IPS DF 19.7 (cell line): ENCODE measurements at places on chromosomes 4 and X.

GRCh38 chrX:86014421-86014820 lies 32.9 kb downstream of the CHM start:
- DNase-seq = no peak

DNA sequence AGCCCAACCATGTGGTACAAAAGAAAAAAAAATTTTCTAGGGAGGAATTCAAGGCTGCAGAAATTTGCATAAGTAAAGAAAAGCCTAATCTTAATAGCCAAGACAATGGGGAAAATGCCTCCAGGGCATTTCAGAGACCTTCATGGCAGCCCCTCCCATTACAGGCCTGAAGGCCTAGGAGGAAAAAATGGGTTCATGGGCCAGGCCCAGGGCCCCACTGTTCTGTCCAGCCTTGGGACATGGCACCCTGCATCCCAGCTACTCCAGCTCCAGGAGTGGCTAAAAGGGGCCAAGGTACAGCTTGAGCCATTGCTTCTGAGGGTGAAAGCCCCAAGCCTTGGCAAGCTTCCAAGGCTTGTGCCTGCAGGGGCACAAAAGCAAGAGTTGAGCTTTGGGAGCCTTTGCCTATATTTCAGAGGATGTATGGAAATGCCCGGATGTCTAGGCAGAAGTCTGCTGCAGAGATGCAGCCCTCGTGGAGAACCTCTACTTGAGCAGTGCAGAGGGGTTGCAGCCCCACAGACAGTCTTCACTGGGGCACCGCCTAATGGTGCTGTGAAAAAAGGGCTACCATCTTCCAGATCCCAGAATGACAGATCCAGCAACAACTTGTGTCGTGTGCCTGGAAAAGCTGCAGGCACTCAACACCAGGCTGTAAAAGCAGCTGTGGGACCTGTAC lies 111.0 kb downstream of the ANXA10 start:
- no peak for DNase-seq

- no peak for DNase-seq
Measured at GRCh38 chrX:153685751-153686696, 1.7 kb upstream of the SLC6A8 start.

DNA sequence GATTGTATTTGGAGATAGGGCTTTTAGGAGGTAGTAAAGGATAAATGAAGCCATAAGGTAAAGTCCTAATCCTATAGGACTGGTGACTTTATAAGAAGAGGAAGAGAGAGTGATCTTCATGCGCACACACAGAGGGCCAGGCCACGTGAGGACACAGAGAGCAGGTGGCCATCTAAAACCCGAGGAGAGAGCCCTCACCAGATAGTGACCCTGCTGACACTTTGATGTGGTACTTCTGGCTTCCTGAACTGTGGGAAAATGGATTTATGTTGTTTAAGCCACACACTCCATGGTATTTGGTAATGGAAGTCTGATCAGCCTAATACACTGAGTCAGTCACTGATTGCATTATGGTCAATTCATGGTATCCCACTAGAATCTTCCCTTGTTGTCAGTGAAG lies 164.9 kb upstream of the TAPT1 start:
- no peak for DNase-seq

DNA sequence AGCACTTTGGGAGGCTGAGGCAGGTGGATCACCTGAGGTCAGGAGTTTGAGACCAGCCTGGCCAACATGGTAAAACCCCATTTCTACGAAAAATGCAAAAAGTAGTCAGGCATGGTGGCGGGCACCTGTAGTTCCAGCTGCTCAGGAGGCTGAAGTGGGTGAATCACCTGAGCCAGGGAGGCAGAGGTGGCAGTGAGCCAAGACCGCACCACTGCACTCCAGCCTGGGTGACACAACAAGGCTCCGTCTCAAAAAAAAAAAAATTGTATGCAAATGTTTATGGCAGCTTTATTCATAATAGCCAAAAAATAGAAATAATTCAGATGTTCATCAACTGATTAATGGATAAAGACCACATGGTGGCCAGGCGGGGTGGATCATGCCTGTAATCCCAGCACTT lies 9.8 kb upstream of the NOCT start:
- no peak for DNase-seq

- DNase-seq = no peak
Measured at GRCh38 chr4:74127745-74128144, 28.8 kb upstream of the CXCL2 start.

DNA sequence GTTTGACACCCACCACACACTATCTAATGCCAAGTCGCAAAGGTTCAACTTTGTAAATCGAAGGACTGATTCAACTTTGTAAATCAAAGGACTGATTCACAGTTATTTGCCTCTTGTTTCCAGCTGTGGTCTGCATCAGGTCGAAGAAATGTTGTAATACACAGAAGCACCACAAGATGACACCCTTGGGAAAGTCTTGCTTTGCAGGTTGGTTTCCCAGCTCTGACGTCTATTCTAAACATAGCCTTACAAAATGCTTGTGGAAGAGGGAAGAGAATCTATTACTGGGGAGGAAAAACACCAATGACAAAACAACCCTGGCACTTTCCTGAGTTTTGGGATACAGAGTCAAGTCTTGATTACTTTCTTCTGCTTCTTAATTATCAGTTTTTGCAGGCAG lies 35.3 kb downstream of the SUPT20HL1 start:
- peak; percentile 28 for DNase-seq

GRCh38 chr4:28973587-28974350 lies 1746.4 kb upstream of the PCDH7 start:
- DNase-seq = no peak

- DNase-seq = no peak
Measured at GRCh38 chr4:180589575-180589974, 1653.6 kb upstream of the TENM3 start.

DNA sequence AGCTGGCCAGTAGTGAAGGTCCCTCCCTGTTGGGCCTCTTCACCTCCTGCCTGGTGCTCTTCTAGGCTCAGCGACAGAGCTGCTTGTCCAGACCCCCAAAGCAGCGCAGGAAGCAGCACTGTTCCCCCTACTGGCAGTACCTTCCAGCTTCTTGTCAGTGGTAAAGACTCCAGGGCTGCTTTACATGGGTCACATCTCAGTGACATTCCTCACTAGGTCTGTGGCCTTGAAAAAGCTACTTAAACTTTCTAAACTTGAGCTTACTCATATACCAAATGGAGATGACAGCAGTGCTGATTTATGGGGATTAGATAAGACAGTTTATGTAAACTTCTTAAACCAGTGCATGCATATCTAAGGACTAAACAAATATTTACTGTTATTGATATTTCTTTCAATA lies 117.3 kb downstream of the FAT4 start:
- DNase-seq = peak; percentile 45

- DNase-seq = no peak
Measured at GRCh38 chr4:46445710-46446314, 55.9 kb upstream of the GABRA2 start.

DNA sequence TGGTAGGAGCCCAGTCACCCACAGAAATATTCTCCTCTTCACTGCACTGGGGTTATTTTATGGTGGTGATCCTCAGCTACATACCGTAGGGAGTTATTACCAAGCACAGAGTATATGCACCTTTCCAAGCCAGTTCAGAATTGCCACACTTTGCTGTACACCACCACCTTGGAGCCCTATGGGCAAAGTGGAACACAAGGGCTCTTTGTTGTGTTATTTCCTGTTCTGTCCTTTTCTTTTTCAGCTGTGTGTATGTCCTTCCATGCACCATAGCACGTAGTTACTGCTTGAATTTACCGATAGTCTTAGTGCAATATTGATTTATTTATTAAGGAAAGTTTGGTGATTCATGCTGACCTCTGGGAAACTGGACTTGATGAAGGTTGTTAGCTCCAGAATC lies 8.3 kb downstream of the RNF128 start:
- DNase-seq = no peak

- DNase-seq = no peak
Measured at GRCh38 chr4:40183615-40184411, 13.0 kb upstream of the RHOH start.

- DNase-seq = peak; percentile 17
Measured at GRCh38 chr4:80989921-80990544, 40.5 kb upstream of the BMP3 start.

DNA sequence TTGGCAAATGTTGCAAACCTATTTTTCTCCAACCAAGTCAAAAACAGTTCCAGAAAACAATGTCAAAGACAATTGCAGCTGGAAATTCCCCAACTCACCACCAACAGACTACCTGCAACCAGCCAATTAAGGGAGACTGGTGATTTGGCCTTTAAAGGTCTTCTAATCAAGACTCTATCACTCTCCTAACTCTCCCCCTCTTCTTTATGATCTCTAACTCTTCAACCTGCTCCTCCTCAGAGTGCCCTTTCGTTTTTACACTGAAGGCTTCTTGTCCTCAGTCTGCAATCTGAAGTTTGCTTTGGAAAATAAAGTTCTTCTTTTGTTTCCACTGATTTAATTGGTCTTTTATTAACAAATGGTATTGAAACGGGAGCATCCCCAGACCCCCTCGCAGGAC lies 203.9 kb downstream of the TECRL start:
- no peak for DNase-seq

DNA sequence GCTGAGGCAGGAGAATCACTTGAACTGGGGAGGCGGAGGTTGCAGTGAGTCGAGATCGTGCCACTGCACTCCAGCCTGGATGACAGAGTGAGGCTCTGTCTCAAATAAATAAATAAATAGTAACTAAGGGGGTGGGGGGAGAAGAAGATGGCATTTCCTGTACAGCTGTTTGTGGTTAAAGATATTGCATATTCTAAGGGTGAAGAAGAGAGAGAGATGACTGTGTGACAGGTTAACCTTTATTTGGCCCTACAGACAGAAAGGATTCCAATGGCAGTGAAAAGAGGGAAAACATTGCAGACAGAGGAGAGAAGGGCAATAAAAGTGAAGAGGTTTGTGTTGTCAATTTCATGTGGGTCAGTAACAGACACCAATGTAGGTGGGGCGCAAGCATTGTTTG lies 9.4 kb downstream of the TASL start:
- no peak for DNase-seq

DNA sequence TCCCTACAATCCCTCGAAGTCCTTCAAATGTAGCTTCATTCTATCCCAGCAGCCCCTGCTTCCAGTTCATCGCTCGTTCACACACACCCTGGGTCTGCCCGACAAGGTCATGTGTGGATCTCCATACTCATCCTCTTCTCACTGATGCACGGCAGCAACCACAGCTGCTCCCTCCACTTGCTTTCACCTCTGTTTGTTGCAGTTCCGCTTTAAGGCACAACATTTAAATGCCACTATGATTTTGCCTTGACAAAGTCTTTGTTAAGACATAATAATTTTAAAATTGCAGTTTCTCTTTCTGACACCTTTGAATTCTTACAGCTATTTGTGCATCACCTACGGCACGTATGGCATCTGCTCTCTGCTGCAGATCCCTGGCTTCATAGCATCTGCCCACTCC lies 1.8 kb downstream of the ODAPH start:
- no peak for DNase-seq

- peak; percentile 7 for DNase-seq
Measured at GRCh38 chrX:13898083-13898482, 81.2 kb upstream of the GPM6B start.

GRCh38 chr4:36292556-36293188 lies 11.3 kb downstream of the DTHD1 start:
- no peak for DNase-seq

DNA sequence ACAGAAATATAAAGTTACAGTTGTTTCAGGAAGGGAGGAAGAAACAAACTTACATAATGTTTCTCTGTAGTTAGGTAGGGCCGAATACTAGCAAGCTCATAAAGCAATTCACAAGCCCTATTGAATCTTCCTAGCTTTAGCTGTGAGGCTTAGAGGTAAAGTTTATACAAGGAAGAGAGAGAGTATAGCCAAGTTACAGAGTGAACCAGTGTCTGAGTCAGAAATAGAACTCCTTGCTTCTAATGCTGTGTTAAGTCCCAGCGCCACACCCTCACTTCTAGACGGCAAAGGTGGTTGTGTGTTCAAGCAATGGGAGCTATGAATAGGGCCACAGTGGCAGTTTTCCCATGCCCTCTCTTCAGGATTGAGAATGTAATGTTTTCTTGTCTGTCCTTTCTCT lies 6.1 kb downstream of the LPAR4 start:
- DNase-seq = no peak
